ENCODE measurements at places on chromosomes 1 and 21.

- no peak for DNase-seq
These were observed 144.7 kb downstream of the TGFBR3 start for GRCh38 chr1:91741301-91741700.

DNA sequence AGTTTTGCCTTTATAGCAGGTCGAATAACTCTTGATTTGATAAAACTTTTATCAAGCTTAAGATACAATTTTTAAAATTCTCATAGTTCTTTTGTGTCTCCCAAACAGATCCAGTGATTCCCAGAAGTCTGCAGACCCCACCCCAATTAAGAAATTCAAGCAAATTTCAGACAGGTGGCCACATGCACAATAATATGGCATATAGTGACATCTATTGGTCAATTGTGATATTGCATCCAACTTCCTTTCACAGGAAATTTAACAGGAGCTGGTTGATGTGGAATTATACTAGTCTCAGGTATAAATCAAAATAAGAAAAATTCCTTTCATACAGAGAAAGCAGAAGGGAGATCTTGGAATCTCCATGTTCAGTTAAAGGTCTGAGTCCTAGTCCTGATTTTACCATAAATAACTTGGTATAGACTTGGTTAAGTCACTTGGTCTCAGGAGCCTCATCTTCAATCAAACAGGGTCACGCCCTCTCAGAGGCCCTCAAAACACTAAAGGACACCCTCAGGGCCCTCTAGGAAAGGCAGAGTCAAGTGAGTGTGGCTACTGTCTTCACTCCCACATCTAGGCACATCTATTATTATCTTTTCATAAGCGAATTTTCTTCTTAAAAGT lies 24.1 kb downstream of the PIGM start:
- DNase-seq, result no peak

GRCh38 chr1:54137534-54138061 lies 15.2 kb downstream of the CDCP2 start:
- no peak for DNase-seq

DNA sequence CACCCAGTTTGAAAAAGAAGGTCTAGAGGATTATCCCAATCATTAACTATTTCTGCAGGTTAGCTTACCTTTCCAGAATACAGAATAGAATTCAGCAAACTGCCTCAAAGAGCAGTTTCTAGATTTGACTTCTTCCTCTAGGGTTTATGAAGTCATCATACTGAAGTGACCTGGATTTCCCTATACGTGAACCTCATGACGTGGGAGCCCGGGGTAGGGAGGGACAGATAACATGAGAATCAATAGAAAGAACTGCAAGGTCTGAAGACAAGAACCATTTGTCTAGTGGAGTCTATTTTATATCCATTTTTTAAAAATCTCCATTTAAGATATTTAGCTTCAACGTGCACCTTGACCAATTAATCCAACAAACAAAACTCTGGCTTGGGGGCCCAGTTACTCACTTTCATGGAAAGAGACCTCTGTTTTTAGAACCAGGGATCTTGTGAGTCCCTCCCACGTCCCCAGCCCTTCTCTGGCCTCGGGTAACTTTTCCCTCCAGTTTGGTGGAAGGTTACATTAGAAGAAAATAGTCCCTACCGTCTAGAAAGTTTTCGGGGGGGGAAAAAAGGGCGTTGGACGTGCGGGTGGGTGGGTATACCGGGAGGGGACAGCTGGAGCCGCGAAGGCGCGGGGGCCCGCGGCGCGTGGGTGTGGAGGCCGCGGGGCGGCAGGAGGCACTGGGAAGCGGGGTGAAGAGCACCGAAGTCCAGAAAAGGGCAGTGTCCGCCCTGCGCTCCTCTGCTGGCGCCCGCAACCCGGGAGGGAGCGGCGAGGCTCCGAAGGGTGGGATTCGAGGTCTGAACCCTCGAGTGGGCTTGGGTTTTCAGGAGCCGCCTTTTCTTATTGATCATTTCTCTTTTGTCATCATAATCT lies 13.8 kb upstream of the POGZ start:
- no peak for DNase-seq

DNA sequence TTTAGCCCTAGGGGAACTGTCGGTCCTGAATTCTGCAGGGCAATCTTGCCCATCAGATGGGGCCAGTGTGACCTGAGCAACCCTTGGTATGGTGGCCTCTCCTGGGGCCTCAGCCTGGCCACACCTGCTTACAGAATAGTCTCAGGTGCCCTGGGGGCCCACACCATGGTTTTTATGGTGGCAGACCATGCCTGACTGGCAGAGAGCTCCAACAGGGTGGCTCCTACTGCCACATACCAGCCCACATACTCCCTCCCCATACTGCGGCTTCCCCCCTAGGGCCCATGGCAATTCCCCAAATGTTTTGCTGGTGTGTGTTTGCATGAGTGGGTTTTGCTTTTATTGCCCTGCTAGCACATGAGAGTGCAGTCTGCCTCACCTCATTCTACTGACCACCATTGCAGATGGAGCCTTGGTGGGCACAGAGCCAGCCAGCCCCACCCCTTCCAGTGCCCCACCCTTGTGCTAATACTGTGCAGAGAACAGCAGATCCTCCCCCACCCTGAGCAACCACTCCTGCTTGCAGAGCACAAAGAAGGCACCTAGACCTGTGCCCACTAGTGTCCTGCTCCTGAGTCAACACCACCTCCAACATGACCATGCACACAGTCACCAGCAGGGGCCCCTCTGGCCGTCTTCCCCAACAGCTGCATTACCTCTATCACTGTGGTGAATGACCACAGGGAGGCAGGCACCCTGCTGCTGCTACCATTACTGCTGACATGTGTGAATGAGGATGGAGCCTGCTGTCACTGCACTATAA lies 86.8 kb downstream of the GDAP2 start:
- no peak for DNase-seq

GRCh38 chr1:56585985-56586384 lies 6.6 kb upstream of the PLPP3 start:
- DNase-seq, result no peak

DNA sequence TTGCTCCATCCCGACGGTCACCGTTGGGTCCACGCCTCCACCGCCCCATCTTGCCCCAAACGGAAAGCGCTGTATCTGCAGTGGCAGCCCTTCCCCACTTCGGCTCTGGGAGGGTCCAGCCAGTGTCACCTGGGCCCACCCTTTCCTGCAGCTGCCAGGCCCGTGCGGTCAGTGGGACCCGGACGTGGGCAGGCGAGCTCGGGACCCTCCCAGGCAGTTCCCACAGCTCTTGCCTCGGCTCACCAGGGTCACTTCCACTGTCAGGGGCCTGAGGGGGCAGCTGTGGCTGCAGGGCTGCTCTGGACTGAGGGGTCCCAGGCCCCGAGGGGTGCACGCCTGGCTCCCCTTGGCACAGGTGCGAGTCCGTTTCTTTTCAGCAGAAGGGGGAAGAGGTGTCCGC lies 80.7 kb downstream of the SKI start:
- no peak for DNase-seq

- peak; percentile 45 for DNase-seq
These were observed 96.6 kb downstream of the SIPA1L2 start for GRCh38 chr1:232533328-232533727.

DNA sequence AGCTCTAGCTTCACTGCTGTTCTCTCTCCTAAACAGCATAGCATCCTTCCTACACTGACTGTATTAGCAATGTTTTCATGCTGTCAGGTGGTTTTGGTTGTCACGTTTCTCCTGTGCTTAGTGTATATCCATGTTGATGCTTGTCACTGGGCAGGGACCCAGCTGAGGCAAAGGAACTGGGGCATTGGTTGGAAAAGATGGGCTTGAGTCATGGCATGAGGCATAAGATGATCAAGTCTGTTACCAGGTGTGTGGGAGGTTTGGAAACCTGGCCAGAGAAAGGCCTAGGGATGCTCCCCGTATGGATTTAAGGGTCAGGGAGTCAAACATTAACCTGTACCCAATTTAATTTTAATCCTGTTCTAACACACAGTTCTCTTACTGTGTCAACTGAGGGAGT lies 69.6 kb downstream of the OSBPL9 start:
- no peak for DNase-seq

DNA sequence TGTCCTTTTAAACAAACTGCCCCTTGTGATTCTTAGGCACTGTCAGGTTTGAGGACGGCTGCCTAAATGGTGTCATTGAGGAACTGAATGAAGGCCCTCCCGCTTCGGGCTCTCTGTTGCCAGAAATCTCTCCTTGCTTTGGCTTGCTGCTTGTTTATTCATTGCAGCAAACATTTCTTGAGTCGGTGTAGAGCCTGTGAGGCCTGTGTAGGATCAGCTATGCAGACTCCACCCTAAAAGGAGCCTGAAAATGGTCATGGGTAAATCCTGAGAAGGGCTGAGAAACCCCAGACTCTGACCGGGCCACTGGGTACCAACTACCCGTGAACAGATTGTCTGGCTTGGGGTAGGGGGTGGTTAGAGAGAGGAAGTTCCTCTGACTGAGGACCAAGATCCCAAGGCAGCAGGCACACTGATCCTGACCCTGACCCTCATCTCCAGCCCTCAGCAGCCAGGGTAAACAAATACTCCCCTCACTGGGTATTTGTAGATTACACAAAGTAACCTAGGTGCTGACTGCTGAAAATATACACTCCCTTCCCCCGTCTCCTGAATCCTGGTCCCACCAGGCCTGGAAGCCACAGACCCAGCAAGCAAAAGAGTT lies 3.1 kb downstream of the IL6R start:
- DNase-seq, result no peak

GRCh38 chr1:109761227-109762038 lies 2.3 kb downstream of the EPS8L3 start:
- DNase-seq, result no peak

GRCh38 chr1:211377539-211378450 lies 51.2 kb downstream of the TRAF5 start:
- no peak for DNase-seq

GRCh38 chr1:240528591-240528990 lies 83.4 kb downstream of the GREM2 start:
- no peak for DNase-seq

- no peak for DNase-seq
These were observed 92.6 kb downstream of the ZNF281 start for GRCh38 chr1:200317236-200317635.

DNA sequence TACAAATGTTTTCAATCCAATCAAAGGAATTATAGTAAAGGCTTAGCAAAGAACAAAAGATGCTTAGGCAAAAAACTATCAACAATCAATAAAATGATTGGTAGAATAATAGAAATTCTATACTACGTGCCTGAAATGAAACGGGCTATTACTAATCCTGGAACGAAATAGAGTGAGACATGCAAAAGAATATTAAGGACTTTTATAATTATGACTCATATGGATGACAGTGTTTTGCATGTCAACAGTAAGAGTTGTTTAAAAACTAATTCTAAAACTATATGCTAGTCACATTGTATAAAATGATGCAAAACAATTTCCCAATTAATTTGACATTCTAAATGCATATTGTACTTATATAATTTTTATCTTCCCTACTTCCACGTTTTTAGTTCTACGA lies 35.6 kb downstream of the LRRIQ3 start:
- DNase-seq, result no peak

- DNase-seq, result no peak
These were observed 2.0 kb downstream of the AGO3 start for GRCh38 chr1:35932941-35933340.

- no peak for DNase-seq
These were observed at the start of gene DDR2 for GRCh38 chr1:162632217-162632666. Gene DDR2 (plus strand): TSS chr1:162632464. CDS start chr1:162719064, 86,600 bp downstream.

GRCh38 chr1:203512517-203512847 lies 18.5 kb downstream of the OPTC start:
- no peak for DNase-seq

DNA sequence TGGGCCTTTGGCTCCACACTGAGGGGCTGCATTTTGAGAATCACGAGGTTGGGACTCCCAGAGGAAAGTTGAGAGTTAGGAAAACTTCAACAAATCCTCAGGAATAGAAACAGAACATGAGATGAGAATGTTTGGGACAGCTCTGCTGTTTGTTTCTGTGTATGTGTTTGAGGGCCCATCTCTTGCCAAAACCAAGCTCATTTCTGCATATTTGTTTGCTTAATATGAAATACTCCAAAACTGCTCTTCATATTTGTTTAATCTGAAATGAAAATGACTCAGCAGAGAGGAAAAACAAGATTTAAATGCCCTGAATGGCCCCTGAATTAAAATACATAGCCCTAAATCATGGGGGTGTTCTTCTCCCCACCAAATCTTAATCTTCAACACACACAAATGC lies 78.1 kb downstream of the DDR2 start:
- no peak for DNase-seq

DNA sequence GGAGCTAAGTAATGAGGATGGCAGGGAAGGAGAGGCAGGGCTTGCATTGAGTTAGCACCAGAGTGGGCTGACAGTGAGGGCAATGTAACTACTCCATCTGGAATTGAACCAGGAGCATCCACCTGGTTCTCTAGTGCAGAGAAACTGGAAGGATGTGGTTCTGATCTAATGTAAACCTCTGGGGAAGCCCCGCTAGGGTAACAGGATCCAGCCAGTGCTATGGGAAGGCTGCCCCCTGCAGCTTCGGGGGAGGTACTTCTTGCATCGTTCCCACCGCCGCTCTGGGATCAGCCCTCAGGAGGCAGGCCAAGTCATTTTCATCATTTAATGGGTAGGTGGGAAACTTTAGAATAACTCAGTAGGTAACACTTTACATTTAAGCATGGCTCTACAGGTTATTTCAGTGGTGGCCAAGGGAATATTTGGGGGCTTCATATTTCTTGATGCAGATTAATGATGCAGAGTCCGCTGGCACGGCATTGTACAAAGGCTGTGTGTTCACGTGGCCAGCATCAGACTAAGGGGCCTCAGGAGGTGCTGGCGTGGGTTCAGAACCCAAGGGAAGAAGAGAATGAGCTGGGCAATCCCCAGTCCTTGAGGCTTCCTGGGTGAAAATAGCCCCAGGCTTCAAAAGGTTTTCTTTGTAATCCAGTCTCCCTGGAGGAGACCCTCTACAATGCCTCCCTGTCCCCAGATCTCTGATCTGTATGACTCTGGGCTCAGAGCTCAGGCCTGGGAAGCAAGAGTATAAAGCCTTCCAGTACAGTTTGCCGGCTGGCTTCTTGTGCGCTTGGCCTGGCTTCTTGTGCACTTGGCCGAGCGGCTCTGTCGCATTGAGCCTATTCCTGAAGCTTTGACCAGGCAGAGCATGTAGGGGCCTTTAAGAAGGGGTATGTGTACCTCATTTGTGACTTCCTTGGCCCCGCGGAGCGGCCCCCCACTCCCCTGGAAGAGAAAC lies 26.4 kb upstream of the KAZN start:
- DNase-seq, result no peak

DNA sequence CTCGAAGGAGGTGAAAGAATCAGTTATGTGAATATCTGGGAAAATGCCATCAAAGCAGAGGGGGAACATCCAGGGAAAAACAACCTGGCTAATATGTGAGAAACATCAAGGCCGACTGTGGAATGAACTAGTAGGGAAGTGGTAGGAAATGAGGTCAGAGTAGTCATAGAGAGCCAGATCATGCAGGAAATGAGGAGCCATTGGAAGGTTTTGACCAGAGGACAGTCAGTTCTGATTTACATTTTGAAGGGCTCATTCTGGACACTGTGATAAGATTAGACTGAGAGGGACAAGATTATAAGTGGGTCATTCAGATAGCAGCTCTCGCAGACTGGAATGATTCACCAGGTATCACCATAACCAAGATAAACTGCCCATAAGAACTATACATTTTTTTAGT lies 63.7 kb downstream of the SYT14 start:
- DNase-seq, result no peak
